ENCODE measurements at places on chromosomes 4 and X. TPM values are rescaled to one million over a fixed set of nuclear protein-coding genes. Genes with fewer than 3 reads are reported as not detected.

DNA sequence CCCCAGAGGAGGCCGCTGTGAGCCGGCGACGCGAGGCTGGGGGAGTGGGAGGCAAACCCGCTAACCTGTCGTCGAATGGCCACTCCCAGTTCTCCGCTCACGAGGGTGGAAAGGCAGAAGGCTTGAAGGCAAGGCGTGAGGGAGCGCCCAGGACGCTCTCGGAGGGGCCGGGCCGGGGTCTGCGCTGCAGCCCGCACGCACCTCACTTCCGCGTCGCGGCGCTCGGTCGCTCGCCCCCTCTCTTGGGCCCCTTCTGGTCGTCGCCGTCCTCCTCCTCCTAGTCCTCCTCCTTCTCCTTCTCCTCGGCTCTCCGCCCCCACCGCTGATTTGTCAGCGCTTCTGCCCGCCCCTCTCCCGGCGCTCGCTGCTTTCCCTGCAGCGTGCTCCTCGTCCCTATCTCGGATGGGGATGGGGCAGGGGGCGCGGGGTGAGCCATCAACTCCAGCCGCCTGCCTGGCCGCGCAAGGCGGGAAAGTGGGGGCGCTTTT lies at the start of gene SNCA:
Gene SNCA, minus strand, starts transcription at position 265 of the 488 bp plus-strand sequence. CDS start 1,494 bp downstream, outside the sequence.
- peak within 1 kb of the TSS; percentile 89 for H3K27ac ChIP-seq
- no peaks in the 10 kb centered on the region for H3K27me3 ChIP-seq
- H3K4me1 ChIP-seq = peaks cover 15% of the 10 kb centered on the region
- H3K4me3 ChIP-seq = peak within 1 kb of the TSS; percentile 87

- H3K27me3 ChIP-seq = peaks cover 33% of the 10 kb centered on the region
- DNase-seq = peak; percentile 51
- peak overlapping the region; percentile 62 for H3K27ac ChIP-seq
- H3K4me3 ChIP-seq = peak overlapping the region; percentile 36
Measured at GRCh38 chrX:23332101-23332887, 2.4 kb upstream of the PTCHD1 start.

DNA sequence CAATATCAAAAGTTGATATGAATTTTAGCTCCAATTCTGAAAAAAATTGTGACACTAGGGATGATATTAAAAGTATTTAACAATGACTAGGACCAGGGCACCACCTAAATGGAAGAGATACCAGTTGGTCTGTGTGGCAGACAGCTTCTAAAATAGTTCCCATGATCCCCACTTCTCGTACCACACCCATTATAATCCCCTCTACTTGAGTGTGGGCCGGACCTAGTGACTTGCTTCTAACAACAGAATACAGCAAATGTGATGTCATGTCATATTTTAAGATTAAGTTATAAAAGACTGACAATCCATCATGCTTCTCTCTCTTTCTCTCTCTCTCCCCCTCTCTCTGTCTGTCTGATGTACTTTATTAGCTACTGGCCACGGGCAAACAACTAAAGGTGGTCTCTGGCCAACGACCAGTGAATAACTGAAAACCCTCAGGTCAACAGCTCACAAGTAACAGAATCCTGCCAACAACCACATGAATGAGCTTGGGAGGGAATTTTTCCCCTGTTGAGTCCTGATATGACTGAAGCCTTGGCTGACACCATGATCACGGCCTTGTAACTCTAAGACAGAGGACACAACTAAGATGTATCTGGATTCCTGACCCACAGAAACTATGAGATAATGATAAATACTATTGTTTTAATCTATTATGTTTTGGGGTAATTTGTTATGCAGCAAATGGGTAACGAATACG lies 34.4 kb downstream of the FAM13A start:
- peaks cover 3% of the 10 kb centered on the region for H3K36me3 ChIP-seq
- no peak overlapping the region for H3K4me3 ChIP-seq
- no peak for DNase-seq
- H3K27me3 ChIP-seq = no peaks in the 10 kb centered on the region
- no peak overlapping the region for H3K27ac ChIP-seq
- no peaks in the 10 kb centered on the region for H3K4me1 ChIP-seq

GRCh38 chr4:165737309-165737972 lies 135.6 kb upstream of the TLL1 start:
- no peak for DNase-seq
- H3K4me3 ChIP-seq = no peak overlapping the region
- no peaks in the 10 kb centered on the region for H3K4me1 ChIP-seq
- no peaks in the 10 kb centered on the region for H3K27me3 ChIP-seq

DNA sequence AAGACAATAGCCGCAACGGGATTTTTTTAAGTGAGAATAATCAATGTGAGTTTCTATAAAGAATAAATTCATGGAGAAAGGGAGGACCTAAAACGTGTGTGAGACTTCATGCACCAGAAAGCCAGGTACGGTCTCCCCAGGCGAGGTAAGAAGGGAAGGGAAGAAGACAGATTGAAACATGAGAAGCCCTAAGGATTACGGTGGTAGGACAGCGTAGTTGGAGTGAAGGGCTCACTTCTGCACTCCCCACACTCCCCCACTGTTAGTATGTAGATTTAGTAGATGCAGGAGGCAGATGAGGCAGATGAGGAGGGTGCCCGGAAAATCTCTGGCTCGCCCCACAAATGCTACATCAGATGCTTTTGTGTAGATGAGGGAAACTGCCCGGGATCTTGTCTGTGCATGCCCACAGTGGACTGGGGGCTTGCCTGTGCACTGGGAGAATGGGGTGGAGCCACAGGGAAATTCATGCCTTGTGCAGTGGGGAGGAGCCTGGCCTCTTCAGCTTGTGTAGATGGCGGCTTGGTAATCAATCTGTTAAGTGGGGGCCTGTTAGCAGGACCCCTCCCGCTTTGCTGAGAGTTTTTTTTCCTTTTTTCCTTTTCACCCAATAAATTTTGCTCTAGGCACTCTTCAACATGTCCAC lies 1544.5 kb upstream of the TENM3 start:
- no peaks in the 10 kb centered on the region for H3K4me1 ChIP-seq
- H3K27ac ChIP-seq = no peak overlapping the region
- H3K4me3 ChIP-seq = no peak overlapping the region
- DNase-seq = no peak

GRCh38 chr4:108446556-108446955 lies 173.8 kb upstream of the RPL34 start:
- no peaks in the 10 kb centered on the region for H3K27me3 ChIP-seq
- no peak overlapping the region for H3K4me3 ChIP-seq
- no peaks in the 10 kb centered on the region for H3K4me1 ChIP-seq
- no peak for DNase-seq

GRCh38 chrX:2311501-2311900 lies 189.3 kb downstream of the DHRSX start:
- no peaks in the 10 kb centered on the region for H3K4me1 ChIP-seq
- DNase-seq = peak; percentile 71
- no peaks in the 10 kb centered on the region for H3K36me3 ChIP-seq
- no peak overlapping the region for H3K27ac ChIP-seq

DNA sequence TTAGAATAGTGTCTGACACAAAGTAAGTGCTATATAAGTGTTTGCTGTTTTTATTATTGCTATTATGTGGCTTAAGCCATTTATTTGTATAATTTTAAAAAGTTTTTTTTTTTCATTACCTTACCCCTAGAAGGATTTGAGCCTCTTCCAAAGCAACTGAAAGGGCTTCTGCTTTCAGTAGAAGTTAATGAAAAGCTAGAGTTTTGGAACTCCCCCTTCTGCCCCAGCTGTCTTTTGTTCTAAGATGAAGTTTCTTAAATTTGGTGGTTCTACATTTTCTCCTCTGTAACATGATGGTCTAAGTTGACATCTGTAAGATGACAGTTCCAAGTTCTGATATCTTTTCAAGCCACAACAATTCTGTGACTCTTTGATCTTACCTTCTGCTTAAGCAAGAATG lies 30.3 kb downstream of the FHIP1A start:
- H3K4me1 ChIP-seq = no peaks in the 10 kb centered on the region
- H3K27ac ChIP-seq = no peak overlapping the region
- no peak for DNase-seq
- H3K4me3 ChIP-seq = no peak overlapping the region
- no peaks in the 10 kb centered on the region for H3K36me3 ChIP-seq

DNA sequence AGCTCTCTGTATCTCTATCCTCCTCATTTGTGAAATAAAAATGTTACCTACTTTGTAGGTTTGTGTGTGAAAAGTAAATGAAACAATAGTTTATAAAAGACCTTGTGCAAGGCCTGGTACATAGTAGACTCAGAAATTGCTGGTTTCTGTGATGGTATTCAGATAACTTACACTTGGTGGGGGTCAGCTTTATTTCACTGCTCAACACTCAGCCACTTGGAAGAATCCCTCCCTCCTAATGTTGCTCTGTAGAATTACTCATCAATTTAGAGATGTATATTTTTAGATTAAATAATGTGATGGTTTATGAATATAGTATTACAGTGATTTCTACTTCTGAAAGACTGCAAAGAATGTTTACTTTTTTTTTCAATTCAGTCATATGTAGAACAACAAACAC lies 32.7 kb downstream of the SMARCAD1 start:
- H3K4me3 ChIP-seq = no peak overlapping the region
- H3K4me1 ChIP-seq = no peaks in the 10 kb centered on the region
- no peaks in the 10 kb centered on the region for H3K27me3 ChIP-seq
- no peak overlapping the region for H3K27ac ChIP-seq

DNA sequence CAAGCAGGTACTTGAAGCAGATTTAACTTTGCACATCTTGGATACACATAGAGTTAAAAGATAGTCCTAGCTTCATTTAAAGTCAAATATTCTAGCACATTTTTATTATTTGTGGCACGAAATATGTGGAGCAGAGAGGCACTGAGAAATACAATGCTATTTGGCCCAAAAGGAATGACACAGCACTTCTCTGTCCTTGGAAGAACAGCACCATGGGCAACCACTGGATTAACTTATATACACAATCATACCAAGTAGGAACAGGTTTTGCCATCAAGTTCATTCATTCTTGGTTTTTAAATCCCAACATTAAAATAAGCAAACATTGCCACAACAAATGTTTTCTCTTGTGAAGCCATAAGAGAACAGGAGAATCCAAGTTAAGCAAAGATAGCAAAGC lies 924 bp upstream of the ENAM start:
- H3K27ac ChIP-seq = no peak overlapping the region
- H3K4me3 ChIP-seq = no peak overlapping the region
- H3K27me3 ChIP-seq = no peaks in the 10 kb centered on the region
- DNase-seq = no peak

DNA sequence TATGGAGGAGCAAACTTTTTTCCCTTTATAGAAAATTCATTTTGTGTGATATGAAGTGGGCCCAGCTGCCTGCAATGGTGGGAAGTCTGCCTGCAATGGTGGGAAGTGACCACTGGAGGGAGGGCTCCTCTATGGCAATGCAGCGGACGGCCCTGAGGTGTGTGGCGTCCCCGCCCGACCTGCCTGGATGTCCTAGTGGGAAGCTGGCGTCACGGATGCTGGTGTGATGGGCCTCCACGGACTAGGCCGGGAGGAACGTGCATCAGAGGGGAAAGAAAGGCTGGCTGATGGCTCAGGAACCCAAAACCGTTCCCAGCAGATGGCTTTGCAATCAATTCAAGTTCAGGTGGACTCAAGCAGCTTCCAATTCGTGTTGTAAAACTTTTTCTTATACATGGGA lies 177.9 kb downstream of the AFAP1 start:
- DNase-seq = peak; percentile 23
- no peak overlapping the region for H3K27ac ChIP-seq
- no peak overlapping the region for H3K4me3 ChIP-seq

DNA sequence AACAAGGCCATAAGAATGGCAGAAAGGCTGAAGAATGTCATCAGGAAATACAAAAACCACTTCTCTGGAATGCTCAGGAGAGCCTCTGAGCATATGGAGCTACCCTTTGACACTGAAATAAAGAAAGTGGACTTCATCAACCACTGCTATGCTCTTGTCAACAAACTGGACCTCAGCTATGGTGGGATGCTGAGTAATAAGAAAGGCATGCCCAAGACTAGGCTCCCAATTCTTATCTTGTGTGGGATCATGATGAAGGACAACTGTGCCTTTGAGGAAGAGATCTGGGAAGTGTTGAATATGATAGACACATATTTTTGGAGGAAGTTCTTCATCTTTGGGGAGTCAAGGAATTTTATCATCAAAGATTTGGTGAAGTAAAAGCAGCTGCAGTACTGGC lies 86.9 kb upstream of the MAGEB16 start:
- H3K36me3 ChIP-seq = no peaks in the 10 kb centered on the region
- no peak for DNase-seq
- H3K4me3 ChIP-seq = no peak overlapping the region
- H3K27me3 ChIP-seq = no peaks in the 10 kb centered on the region

- no peak overlapping the region for H3K4me3 ChIP-seq
- no peaks in the 10 kb centered on the region for H3K36me3 ChIP-seq
- no peak for DNase-seq
- H3K4me1 ChIP-seq = no peaks in the 10 kb centered on the region
- H3K27ac ChIP-seq = no peak overlapping the region
Measured at GRCh38 chrX:111283446-111283845, 13.2 kb upstream of the CAPN6 start.

GRCh38 chrX:124347242-124347641 lies 879 bp downstream of the SH2D1A start:
- H3K4me3 ChIP-seq = no peak overlapping the region
- H3K27me3 ChIP-seq = no peaks in the 10 kb centered on the region
- H3K4me1 ChIP-seq = no peaks in the 10 kb centered on the region
- DNase-seq = no peak
- no peak overlapping the region for H3K27ac ChIP-seq

DNA sequence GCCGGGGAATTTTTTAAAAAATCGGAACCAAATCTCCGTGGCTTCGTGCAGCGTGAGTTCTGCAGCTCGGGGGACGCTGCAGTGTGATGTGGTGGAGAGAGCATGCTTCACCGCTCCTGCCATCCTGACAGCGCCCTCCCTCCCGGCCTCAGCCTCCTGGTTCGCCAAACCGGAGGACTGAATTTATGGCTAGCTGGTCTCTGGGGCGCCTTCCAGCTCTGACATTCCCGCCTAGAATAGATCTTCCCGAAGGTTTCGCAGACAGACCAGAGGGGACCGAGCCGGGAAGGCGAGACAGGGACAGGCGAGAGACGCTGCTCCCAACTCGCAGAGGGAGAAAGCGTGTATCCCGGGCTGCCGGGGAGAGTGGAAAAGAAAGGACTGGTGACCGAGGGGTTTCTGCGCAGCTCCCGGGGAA lies 25.9 kb downstream of the HOPX start:
- H3K36me3 ChIP-seq = peaks cover 4% of the 10 kb centered on the region
- H3K27me3 ChIP-seq = peaks cover 4% of the 10 kb centered on the region
- no peak for DNase-seq
- H3K4me1 ChIP-seq = peaks cover 41% of the 10 kb centered on the region
- peak overlapping the region; percentile 54 for H3K4me3 ChIP-seq

DNA sequence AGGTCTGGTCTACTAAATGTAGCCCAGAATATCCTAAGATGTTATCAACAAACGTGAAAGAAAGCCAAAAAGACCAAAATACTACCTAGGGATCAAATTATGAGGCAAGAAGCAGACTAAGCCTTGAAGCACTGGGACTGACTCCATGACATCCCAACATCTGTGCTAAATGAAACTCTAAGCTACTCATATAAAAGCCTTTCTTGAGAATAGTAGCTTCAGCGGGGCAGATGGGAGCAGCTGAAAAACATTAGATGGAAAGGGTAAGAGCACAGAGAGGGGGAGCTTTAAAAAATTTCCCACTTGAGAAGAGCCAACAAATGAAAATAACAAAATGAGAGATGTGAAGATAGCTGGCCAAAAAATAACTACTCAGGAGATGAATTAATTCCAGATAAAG lies 81.7 kb downstream of the MAD2L1 start:
- no peaks in the 10 kb centered on the region for H3K27me3 ChIP-seq
- H3K36me3 ChIP-seq = no peaks in the 10 kb centered on the region
- H3K4me3 ChIP-seq = no peak overlapping the region

SLC6A8 gene
- total RNA-seq = 22.3 TPM

VEGFD gene
- total RNA-seq = 0.40 TPM

C4orf51 gene
- total RNA-seq = not detected

RNF128 gene
- 11.3 TPM for total RNA-seq

ACE2 gene
- total RNA-seq = 1.9 TPM

RASGEF1B gene
- total RNA-seq = 30.5 TPM

DMP1 gene
- 0.39 TPM for total RNA-seq

USP17L18 gene
- total RNA-seq = not detected

All from spinal cord (tissue), 10 donors.